ENCODE measurements at places on chromosomes 1 and 21.

- no peak overlapping the region for H3K27ac ChIP-seq
- H3K4me3 ChIP-seq: no peak overlapping the region
- no peaks in the 10 kb centered on the region for H3K4me1 ChIP-seq
- no peak for DNase-seq
These were observed 106.7 kb downstream of the FAF1 start for GRCh38 chr1:50853325-50853724.

DNA sequence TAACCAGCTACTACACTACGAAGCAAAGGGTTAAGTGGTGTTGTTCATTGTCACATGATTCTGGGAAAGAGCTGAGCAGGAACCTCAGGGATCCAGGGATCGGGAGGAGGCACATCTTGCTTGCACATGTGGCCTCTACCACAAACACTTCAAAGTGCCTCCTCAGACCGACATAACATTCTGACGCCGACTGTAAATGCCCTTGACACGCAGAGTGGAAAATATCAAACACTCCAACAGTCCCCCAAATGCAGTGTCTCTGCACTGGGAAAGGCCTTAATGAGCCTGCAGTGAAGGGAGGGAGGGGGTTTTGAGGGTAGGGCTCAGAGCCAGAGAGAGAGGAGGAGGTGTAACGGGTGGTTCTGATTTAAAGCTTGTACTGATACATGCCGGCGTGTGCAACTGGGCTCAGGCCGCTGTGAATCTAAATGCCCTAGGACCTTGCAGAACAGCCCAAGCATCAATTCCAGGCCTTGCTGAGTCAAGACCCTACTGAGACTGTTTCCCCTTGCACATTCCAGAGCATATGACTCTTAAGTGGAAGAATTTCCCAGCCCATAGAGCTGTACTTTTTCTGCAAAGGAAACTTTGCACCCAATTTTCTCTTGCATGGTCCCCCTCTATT lies 163.7 kb downstream of the NTMT2 start:
- no peak overlapping the region for H3K4me3 ChIP-seq
- no peaks in the 10 kb centered on the region for H3K27me3 ChIP-seq
- H3K4me1 ChIP-seq: no peaks in the 10 kb centered on the region
- no peak overlapping the region for H3K27ac ChIP-seq
- H3K36me3 ChIP-seq: no peaks in the 10 kb centered on the region

DNA sequence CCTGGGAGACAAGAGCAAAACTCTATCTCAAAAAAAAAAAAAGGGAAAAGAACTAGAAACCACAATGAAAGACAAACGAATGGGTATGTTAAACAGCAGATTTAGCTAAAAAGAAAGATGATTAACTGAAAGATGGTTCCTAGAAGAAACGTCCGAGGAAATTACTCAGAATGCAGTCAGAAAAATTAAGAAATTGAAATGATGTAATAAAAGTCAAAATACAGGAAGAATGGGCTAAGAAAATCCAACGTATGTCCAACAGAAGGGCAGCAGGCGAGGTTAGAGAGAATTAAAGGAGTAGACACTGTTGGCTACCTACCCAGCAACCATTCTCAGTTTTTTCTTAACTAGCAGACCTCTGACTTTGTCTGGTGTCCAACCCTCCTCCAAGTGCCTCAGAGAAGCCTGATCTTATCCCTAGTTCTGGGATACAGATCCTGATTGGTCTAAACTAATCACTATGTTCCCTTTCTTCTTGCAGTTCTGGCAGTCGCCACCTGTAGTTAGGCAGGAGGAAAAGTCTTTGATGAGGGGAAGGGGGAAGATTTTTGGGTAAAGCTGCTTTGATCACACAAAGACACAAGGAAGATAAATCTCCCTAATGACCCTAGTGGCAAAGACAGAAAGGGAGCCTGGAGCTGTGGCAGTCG lies 25.7 kb downstream of the GPR161 start:
- H3K27me3 ChIP-seq: peaks cover 12% of the 10 kb centered on the region
- H3K4me1 ChIP-seq: no peaks in the 10 kb centered on the region
- no peak overlapping the region for H3K27ac ChIP-seq
- no peak overlapping the region for H3K4me3 ChIP-seq

DNA sequence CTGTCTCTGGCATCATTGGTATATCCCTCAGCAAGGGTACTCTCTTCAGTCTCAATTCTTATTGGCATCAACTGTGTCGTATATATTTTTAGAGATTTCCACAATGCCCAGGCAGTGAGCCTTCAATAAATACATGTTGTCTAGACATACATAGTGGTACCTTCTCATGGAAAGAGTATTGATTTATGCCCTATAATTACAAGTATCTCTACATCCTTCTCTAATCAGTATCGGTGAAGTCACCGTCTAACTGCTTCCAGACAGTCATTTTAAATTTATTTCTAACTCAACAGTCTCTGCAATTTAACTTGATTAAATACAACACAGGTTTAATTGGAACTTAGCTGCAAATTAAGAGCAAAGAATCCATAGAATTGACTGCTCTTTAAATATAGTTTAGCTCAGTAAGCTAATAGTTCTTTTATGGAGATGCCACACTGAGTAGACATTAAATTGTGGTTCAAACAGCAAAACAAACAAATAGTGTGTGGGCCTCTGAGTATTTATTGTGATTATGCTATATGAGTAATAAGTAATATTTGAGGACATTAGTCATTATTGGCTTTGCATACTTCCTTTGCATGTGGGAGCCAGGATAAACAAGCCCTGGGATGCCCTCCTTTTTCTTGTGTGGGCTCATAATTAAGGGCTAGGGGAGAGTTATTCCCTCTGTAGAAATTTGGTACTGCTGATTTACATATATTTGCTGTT lies 126.9 kb upstream of the DUSP10 start:
- no peak for DNase-seq
- no peaks in the 10 kb centered on the region for H3K27me3 ChIP-seq
- H3K4me1 ChIP-seq: no peaks in the 10 kb centered on the region
- H3K27ac ChIP-seq: no peak overlapping the region
- no peaks in the 10 kb centered on the region for H3K36me3 ChIP-seq
- H3K4me3 ChIP-seq: no peak overlapping the region

DNA sequence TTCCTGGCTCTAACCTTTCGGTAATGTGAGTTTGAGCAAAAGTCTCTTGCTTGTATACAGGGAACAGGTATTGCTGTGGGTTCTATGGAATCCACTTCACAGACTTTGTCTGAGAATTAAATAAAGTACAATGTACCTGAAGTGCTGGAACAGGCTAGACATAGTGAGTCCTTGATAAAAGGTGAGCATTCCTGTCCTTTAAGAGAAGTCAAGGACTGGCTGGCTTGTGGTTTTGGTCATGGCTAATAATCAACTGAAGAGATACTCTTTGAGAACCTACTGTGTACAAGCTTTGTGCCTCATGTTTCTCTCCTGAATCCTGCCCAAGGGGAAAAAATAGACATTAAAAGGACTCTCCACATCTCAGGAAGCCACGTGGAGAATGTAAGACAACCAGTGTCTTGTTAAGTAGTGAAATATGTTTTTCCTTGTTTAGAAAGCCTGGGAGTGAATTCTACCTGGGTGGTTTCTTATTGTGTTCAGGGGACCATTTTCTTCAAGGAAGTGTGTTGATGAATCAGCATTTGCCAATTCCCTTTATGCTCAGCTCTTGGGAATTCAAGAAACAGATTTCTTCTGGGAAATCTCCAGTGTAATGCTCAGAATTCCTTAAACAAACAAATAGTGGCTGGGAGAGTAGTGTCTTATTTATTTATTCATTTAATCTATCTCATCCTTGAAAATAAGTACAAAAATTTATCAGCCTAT lies 55.2 kb upstream of the PLD5 start:
- H3K36me3 ChIP-seq: no peaks in the 10 kb centered on the region
- H3K27me3 ChIP-seq: no peaks in the 10 kb centered on the region
- no peaks in the 10 kb centered on the region for H3K4me1 ChIP-seq
- no peak for DNase-seq
